A549 treated with RU486 at 1 μM for 4 hours (cell line): ENCODE measurements at places on chromosomes 3 and 15. TPM values are rescaled to one million over a fixed set of nuclear protein-coding genes. Genes with fewer than 3 reads are reported as not detected.

GOLGA6L10 gene
- total RNA-seq = 0.38 to 0.71 TPM (median 0.59 TPM) in 5 replicates

ITGB5 gene
- total RNA-seq = 378 to 458 TPM (median 414 TPM) in 5 replicates

CTDSPL gene
- 10.7 to 12.3 TPM (median 11.1 TPM) in 5 replicates for total RNA-seq

GABRA5 gene
- 72.6 to 118 TPM (median 109 TPM) in 5 replicates for total RNA-seq

TIGIT gene
- total RNA-seq = not detected in 5 replicates

ANKUB1 gene
- not detected in 5 replicates for total RNA-seq

SETD2 gene
- 17.9 to 25.3 TPM (median 18.9 TPM) in 5 replicates for total RNA-seq
